ENCODE measurements at places on chromosomes 5 and 9. TPM values are rescaled to one million over a fixed set of nuclear protein-coding genes. Genes with fewer than 3 reads are reported as not detected.

DNA sequence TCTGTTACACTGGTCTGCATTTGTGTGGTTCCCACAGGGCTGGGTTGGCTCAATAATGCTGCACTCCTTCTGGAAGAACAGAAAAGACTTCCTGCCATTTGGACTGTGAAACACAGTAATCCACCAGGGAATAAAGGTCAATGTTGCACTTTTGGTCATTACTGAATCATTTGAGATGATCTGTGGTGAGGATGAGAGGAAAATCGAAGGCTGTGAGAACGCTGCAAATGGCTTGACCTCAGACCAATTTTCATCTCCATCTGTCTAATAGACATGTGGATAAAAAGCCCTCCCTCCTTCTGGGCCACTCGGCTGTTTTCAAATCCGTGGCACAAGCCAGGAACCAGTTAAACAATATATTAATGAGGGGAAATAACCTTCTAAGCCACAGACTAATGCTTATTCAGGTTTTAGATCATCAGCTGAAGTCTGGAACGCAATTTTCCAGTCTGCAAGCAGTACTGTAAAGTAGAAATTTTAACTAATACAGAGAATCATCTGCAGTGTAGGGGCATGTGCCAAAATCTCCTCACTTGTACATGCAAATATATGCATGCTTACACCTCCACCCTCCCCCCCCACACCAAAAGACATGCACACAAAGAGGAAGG, 20.2 kb downstream of the TLE1 start:
- DNase-seq, result no peak

The LSM11 gene
- 8.6 TPM for polyA plus RNA-seq

The HAVCR1 gene
- 0.48 TPM for polyA plus RNA-seq

The ADAMTS2 gene
- polyA plus RNA-seq, result 5.9 TPM

The ETF1 gene
- 62.9 TPM for polyA plus RNA-seq

GRCh38 chr5:111063709-111064322, 7.7 kb upstream of the TSLP start:
- DNase-seq, result no peak

- DNase-seq, result no peak
These were observed 76.5 kb downstream of the NIPBL start for GRCh38 chr5:36953043-36953442.

The IL5 gene
- 0.07 TPM for polyA plus RNA-seq

DNA sequence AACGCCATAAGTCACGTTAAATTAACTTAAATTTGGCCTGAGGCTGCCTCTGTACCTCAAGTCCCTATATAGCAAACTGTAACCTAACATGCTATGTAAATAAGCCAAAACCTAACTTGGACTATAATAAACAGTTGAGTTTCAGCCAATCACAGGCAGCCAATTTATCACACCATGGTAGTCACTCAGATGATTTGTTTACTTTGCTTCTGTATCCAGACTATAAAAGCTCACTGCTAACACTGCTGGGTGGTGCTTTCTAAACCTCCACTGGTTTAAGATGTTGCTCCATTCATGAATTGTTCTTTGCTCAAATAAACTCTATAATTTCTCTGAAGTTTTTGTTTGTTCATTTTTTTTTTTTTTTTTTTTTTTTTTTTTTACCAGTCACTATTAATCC, 62.8 kb downstream of the TRPM3 start:
- no peak for DNase-seq

GRCh38 chr5:71877511-71877910, 158.4 kb downstream of the CARTPT start:
- no peak for DNase-seq

The MLLT3 gene
- polyA plus RNA-seq, result 25.0 TPM
